Body of pancreas (tissue), 4 donors: ENCODE measurements at places on chromosomes 1 and 21.
A peak's percentile ranks its signal among the peaks of the same experiment; 100 is the strongest.

GRCh38 chr1:151325646-151326429 is 1.4 kb downstream of the PI4KB start:
- DNase-seq, result no peak
- peak overlapping the region; percentile 66 for H3K4me3 ChIP-seq
- peaks cover 32% of the 10 kb centered on the region for H3K4me1 ChIP-seq
- no peaks in the 10 kb centered on the region for H3K27me3 ChIP-seq

- H3K4me1 ChIP-seq, result no peaks in the 10 kb centered on the region
- DNase-seq, result no peak
- H3K4me3 ChIP-seq, result no peak overlapping the region
- H3K36me3 ChIP-seq, result no peaks in the 10 kb centered on the region
Observed at GRCh38 chr1:247241691-247242090, 14.2 kb upstream of the VN1R5 start.

GRCh38 chr1:17669866-17670451 is 85.2 kb upstream of the ACTL8 start:
- no peak overlapping the region for H3K27ac ChIP-seq
- no peak for DNase-seq
- no peak overlapping the region for H3K4me3 ChIP-seq
- no peaks in the 10 kb centered on the region for H3K36me3 ChIP-seq
- H3K27me3 ChIP-seq, result no peaks in the 10 kb centered on the region
- H3K4me1 ChIP-seq, result peaks cover 9% of the 10 kb centered on the region

DNA sequence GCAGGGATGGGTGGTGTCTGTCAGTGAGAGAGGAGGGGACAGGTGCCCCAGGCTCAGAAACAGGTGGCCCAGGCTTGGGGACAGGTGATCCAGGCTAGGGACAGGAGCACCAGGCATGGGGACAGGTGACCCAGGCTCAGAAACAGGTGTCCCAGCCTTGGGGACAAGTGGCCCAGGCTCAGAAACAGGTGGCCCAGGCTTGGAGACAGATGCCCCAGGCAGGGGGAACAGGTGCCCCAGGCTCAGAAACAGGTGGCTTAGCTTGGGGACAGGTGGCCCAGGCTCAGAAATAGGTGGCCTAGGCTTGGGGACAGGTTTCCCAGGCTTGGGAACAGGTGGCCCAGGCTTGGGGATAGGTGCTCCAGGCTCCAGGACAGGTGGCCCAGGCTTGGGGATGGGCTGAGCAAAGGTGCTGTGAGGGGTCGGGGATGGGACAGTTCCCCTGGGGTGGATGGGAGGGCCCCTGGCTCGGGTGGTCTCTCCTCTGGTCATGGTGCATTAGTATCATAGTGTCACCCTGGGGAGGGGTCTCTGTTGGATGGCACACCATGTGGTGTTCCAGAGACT is 87.7 kb upstream of the C1orf174 start:
- no peak for DNase-seq
- H3K27ac ChIP-seq, result no peak overlapping the region
- H3K36me3 ChIP-seq, result no peaks in the 10 kb centered on the region
- no peaks in the 10 kb centered on the region for H3K4me1 ChIP-seq
- no peak overlapping the region for H3K4me3 ChIP-seq

GRCh38 chr1:8524627-8525157 is 206.8 kb downstream of the SLC45A1 start:
- peaks cover 26% of the 10 kb centered on the region for H3K4me1 ChIP-seq
- no peaks in the 10 kb centered on the region for H3K27me3 ChIP-seq
- peak overlapping the region; percentile 64 for H3K27ac ChIP-seq
- no peak overlapping the region for H3K4me3 ChIP-seq
- DNase-seq, result no peak
- H3K36me3 ChIP-seq, result no peaks in the 10 kb centered on the region

DNA sequence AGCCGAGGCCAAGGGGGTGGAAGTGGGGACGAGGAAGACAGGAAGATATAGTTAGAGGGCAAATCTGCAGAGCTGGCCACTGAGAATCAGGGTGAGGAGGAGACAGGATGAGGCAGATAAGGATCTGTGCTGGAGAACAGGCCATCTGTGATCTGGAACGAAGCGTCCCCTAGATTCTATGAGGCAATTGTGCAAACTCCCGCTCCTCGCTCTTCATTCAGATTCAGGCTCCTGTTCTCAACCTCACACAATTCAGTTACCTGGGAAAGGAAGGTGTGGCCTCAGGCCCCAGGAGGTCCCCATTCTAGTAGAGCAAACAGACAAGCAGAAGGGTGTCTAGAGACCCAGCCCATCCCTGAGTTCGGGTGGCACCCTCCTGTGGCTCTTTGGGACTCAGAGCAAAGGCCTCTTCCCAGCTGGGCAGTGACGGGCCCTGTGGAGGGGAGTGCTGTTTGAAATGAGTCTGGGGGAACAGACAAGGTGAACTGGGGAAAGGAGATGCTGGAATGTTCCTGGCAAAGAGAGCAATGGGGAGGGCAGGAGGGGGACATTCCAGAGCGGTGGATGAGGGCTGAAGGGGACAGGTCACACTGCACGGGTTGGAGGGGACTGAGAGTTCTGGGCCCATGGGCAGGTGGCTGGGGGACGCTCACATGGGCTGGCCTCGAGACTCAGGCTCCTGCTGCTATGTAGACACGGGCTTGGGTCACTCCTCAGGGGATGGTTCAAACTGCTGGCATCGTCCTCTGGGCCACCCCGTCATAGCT is 39.9 kb upstream of the AJAP1 start:
- H3K36me3 ChIP-seq, result no peaks in the 10 kb centered on the region
- H3K4me3 ChIP-seq, result no peak overlapping the region
- peaks cover 3% of the 10 kb centered on the region for H3K27me3 ChIP-seq
- no peak for DNase-seq
- no peak overlapping the region for H3K27ac ChIP-seq

GRCh38 chr1:39205781-39206464 is 1.4 kb downstream of the MACF1 start:
- no peak overlapping the region for H3K27ac ChIP-seq
- no peak for DNase-seq
- no peak overlapping the region for H3K4me3 ChIP-seq

GRCh38 chr1:156488566-156489165 is 11.9 kb downstream of the MEF2D start:
- H3K27me3 ChIP-seq, result no peaks in the 10 kb centered on the region
- peak overlapping the region; percentile 63 for H3K27ac ChIP-seq
- DNase-seq, result no peak
- H3K4me3 ChIP-seq, result no peak overlapping the region
- peaks cover 78% of the 10 kb centered on the region for H3K4me1 ChIP-seq

DNA sequence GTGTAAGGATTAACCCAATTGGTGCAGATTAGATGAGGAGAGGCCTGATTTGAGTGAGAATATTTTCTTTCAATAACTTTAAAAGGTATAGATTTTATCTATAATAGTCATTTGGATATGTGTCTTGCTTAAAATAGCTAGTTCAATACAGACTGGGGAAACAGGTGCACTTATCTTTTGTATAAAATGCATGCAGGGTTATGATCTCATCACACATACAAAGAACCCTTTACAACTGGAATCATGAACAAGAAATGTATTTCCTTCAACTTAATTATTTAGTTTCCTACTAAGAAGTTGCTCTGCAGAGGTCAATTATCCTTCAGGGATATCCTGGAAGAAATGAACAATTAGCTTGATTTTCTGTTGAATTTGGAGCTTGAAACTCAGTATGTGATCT is 259.6 kb downstream of the PTBP2 start:
- no peaks in the 10 kb centered on the region for H3K36me3 ChIP-seq
- no peak overlapping the region for H3K27ac ChIP-seq
- no peak overlapping the region for H3K4me3 ChIP-seq

DNA sequence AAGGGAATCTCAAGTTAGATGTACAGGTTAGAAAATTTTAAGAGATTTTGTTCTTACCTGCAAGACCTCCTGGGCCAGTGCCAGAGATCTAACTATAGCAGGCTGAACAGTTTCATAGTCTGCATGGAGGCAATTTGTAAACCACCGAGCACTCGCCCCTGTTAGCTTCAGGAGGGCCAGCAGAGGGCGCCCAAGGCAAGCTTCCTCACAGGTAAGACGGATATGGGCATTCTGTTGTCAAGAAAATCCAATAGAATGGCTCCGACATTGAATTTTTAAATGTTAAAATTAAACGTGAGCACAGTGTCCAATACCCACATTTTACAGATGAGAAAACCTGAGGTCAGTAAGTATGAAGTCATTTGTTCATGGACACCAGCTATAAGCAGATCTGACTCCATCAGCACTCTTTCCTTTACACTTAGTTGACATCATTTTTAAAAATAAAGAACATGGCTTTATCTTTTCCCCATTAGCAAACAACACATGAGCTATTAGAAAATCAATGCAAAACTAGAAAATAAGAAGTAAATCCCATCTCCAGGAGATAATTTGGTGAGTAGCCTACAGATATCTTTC is 2.2 kb downstream of the REG4 start:
- H3K27me3 ChIP-seq, result no peaks in the 10 kb centered on the region
- H3K27ac ChIP-seq, result no peak overlapping the region
- peak; percentile 85 for DNase-seq
- H3K4me3 ChIP-seq, result no peak overlapping the region

DNA sequence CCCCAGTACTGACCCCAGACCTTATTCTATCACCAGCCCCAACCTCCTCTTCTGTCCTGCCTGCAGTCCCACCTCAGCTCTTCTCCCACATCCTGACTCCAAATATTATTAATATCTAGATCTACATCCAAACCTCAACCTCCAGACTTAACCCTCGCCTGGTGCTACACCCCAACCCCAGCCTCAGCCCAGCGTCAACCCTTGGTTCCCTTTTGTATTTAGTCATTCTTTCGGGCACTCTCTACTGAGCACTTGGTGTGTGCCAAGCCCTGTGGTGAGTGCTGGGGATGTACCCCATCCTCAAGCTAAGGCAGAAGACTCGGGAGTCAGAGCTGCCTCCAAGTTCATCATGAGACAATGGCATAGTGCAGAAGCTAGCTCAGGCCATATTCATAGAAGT is 1.1 kb downstream of the SHISAL2A start:
- H3K27ac ChIP-seq, result no peak overlapping the region
- no peak for DNase-seq
- H3K4me3 ChIP-seq, result no peak overlapping the region
- no peaks in the 10 kb centered on the region for H3K27me3 ChIP-seq

DNA sequence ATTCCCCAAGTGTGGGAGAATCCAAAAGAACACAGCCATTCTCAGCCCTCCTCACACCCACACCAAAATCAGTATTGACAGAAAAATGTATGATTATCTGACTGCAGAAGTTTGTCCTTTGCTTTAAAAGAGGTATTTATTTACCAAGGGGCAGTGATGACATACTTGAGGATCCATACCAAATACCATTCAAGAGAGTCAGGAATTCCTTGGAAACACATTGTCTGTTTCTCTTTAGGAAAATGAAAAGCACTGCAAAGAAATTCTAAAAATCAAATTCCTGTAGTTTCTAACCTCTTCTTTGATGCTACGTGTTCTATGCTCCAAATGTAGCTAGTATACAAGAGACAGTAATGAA is 509.6 kb upstream of the CXADR start:
- no peak overlapping the region for H3K27ac ChIP-seq
- no peaks in the 10 kb centered on the region for H3K27me3 ChIP-seq
- H3K4me3 ChIP-seq, result no peak overlapping the region
- H3K36me3 ChIP-seq, result no peaks in the 10 kb centered on the region
- no peak for DNase-seq
- no peaks in the 10 kb centered on the region for H3K4me1 ChIP-seq

- H3K4me1 ChIP-seq, result peaks cover 18% of the 10 kb centered on the region
- no peaks in the 10 kb centered on the region for H3K36me3 ChIP-seq
- peak; percentile 19 for DNase-seq
- no peak overlapping the region for H3K4me3 ChIP-seq
- no peaks in the 10 kb centered on the region for H3K27me3 ChIP-seq
Observed at GRCh38 chr1:154837672-154838171, 32.4 kb downstream of the KCNN3 start.

DNA sequence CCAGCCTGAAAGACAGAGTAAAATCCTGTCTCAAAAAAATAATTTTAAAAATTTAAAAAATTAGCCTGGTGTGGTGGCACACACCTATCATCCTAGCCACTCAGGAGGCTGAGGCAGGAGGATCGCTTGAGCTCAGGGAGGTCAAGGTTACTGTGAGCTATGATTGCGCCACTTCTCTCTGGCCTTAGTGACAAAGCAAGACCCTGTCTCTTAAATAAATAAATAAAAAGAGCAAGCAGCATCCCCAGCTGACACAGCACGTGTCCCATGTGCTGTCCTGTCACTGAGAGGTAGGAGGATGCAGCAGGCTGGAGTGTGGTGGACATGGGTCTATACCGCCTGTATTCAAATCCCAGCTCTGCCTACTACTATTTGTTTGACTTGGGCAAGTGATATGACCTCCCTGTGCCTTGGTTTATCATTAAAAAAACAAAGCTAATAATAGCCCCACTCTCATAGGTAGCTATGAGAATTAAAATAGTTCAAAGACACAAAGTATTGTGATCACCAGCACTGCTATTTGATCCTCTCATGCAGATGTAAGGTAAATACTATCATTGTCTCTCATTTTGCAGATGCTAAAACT is 22.2 kb upstream of the ECE1 start:
- DNase-seq, result no peak
- peak overlapping the region; percentile 41 for H3K27ac ChIP-seq
- no peaks in the 10 kb centered on the region for H3K36me3 ChIP-seq
- H3K27me3 ChIP-seq, result no peaks in the 10 kb centered on the region
- H3K4me3 ChIP-seq, result no peak overlapping the region
- peaks cover 86% of the 10 kb centered on the region for H3K4me1 ChIP-seq

DNA sequence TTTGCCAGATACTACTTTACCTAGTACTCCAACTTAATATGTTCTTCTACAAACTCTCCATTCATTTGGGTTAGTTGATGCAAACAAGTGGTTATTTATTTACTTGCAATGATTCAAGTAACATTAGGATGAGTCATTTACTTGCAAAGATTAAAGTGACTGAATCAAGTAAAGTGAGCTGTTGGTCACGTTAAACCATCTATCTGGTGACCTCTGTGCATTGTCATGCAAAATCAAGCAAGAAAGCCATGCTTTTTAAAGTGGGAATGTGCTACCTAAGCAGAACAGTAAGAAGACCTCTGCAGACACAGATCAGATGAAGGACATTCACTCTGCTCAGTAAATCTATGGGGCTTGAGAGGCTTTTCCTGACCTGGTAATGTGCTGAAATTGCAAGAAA is 254.7 kb downstream of the LRRIQ3 start:
- DNase-seq, result no peak
- no peaks in the 10 kb centered on the region for H3K27me3 ChIP-seq
- H3K4me1 ChIP-seq, result no peaks in the 10 kb centered on the region
- no peak overlapping the region for H3K4me3 ChIP-seq
- H3K36me3 ChIP-seq, result no peaks in the 10 kb centered on the region
- H3K27ac ChIP-seq, result no peak overlapping the region
